Fibroblast of skin of back (primary cell): ENCODE measurements at places on chromosomes 3 and 15.

GRCh38 chr3:173938159-173938558 lies 540.6 kb downstream of the NLGN1 start:
- DNase-seq, result peak; percentile 68

GRCh38 chr3:16768956-16769355 lies 115.8 kb upstream of the PLCL2 start:
- DNase-seq, result peak; percentile 42

DNA sequence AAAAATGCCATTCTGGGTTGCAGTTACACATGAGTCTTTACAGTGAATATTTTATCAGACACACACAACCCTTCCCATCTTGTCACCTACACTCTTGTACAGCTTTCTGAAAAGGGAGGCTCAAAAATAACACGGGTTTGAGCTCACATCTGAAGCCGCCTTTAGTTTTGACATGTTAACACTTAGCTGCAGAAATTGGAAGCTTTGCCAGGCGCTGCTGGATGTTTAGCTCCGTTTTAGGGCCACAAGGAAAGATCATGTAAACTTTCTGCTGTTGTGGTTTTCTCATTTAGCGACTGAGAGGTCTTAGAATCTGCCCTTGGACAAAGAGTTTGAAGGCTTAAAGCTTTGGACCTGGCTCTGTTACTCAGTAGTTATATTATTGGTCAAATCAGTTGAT lies 120.1 kb downstream of the OXNAD1 start:
- DNase-seq, result no peak

GRCh38 chr3:70180664-70181063 lies 131.8 kb downstream of the MDFIC2 start:
- no peak for DNase-seq

GRCh38 chr3:86948822-86949221 lies 42.1 kb downstream of the VGLL3 start:
- DNase-seq, result peak; percentile 83

- peak; percentile 45 for DNase-seq
These were observed 7.0 kb upstream of the USP4 start for GRCh38 chr3:49346797-49347251.
